Mesenteric fat pad (tissue), 1 donor: ENCODE measurements at places on chromosomes 5 and 9. TPM values are rescaled to one million over a fixed set of nuclear protein-coding genes. Genes with fewer than 3 reads are reported as not detected.

- DNase-seq: no peak
Measured at GRCh38 chr9:78472111-78472510, 175.2 kb downstream of the PSAT1 start.

- DNase-seq: no peak
Measured at GRCh38 chr9:124855944-124856765, 2.9 kb downstream of the WDR38 start.

DNA sequence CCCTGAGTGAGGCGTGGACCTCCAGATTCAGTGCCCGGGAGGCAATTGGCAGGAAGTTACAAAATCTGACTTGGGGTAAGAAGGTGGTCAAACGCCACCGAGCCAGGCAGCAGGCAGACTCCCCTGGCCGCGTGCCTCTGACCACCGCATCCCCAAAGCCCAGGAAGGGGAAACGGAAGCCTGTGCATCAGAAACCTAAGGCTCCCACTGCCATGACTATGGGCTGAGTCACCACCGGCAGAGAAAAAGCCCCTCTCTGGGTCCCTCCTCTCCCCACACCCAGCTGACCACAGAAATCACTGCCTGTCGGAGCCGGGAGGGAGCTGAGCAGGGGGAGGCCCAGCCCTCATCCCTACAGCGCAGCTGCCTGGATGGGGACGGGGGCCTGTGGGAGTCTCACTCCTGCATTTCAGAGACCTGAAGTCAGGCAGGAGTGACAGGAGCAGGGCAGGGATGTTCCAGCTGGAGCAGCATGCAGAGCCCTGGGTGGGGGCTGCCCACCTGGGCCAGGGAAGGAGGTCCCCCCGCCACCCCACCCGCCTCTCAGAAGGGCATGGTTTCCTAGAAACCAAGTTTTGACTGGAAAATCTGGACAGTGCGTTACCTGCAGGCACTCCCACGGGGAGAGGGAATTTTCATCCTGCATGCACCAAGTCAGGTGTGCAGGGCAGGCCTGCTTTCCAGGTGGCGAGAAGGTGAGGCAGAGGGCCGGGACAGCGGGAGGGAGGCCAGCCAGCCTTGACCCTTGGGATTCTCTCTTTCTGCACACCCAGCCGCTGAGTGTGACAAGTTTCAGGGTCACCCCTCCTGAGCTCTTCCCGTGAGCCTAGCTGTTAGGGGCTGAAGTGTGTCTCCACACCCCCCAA is 68.2 kb downstream of the LRSAM1 start:
- no peak for DNase-seq

- DNase-seq: no peak
Measured at GRCh38 chr5:135343413-135343812, 55.6 kb downstream of the MACROH2A1 start.

DNA sequence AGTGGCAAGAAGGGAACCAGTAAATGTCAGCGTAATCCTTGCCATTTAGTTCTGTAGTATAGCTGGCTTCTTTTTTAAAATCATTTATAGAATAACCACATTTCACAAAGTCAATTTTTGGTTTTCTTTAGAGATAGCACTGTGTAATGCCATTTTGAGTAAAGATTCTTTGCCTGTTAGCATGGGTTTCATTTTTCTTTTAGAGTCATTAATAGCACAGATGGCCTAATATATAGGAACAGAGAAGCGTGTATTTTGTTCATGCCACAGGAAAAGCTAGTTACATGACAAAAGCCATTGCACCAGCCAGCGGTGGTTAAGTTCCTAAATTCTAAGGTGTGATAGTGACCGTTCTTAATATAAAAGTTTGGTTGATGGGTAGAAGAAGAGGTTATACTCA is 1363.9 kb downstream of the MAT2B start:
- DNase-seq: no peak

DNA sequence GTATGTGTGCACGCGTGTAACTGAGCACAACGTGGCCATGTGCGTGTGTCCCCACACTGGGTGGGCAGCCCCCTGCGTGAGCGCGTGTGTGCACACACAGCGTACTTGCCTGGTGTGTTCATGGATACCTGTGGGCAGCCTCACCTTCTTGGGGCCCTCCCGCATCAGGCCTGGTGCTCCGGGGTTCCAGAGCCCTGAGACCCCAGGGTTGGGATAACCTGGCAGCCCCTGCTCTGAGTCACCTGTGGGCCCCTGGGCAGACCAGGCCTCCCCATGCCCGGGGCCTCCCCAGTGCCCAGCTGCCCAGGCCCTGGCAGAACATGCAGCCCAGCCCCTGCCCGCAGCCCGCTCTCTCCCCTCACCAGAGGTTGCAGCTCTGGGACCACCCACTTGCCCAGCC is 25.2 kb downstream of the LHX3 start:
- no peak for DNase-seq

GRCh38 chr5:87361536-87362213 is 51.1 kb downstream of the CCNH start:
- DNase-seq: no peak

GRCh38 chr9:77751341-77752091 is 103.4 kb upstream of the GNA14 start:
- no peak for DNase-seq

Gene ECSCR
- 26.7 TPM for total RNA-seq

Gene EGFL7
- 155 TPM for total RNA-seq

Gene ADAMTSL1
- 3.4 TPM for total RNA-seq

Gene NMUR2
- not detected for total RNA-seq

Gene MGAT1
- 380 TPM for total RNA-seq

Gene TMEM174
- total RNA-seq: not detected

Gene PCDHGA2
- total RNA-seq: 3.7 TPM
